ENCODE measurements at places on chromosomes 11 and 22.

DNA sequence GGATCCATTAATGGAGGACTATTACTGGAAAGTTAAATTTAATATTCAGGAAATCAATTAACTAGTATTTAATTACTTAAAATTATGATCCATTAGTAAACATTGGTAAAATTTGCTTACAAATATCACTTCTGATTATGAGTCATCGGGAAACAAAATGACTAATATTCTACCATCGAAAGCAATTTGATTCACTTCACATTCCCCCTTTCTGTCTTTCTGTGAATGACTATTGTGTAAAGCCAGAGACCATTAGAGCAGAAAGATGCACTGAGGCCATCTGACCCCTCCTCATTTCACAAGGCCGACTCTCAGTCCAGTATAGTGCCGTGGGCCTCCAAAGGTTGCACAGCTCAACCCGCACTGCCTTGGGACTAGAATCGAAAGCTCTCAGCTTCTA, 619.0 kb downstream of the OPCML start:
- DNase-seq = no peak

- no peak for DNase-seq
Observed at GRCh38 chr11:134125507-134125906, 56.6 kb downstream of the JAM3 start.

DNA sequence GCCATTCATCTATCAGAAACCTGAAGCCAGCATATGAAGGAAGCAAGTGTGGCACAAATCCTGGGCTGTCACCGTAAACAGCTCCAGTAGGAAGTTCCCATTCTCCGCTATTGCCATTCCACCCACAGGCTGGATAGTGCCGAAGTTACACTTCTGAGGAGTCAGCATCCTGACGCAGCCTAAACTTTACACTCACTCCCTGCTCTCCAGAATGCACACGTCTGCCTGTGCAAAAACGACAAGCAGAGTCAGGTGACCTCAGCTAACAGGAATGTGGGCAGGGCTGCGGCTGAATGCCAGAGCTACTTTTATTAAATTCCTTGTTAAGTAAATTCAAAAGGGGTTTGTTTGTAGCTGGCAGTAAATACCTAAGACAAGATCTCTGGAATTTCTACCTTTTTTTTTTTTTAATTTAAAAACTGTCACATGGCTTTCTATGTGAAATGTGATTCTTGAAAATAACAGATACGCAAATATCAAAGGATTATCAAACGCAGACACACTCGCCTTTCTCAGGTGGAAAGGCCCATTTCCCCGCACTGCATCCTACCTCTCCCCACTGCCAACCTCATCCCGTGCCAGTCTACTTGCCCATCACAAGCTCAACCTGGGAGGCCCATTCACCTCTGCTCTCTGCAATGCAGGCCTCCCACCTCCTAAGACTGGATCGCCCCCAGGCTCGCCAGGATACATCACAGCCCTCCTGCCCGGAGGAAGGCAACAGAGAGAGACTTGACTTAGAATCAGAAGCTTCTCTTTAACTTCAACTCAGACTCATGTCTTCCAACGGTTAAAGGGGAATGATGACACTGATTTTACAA, 33.5 kb downstream of the NFRKB start:
- DNase-seq = no peak

GRCh38 chr11:33560729-33561128, 139.9 kb downstream of the C11orf91 start:
- no peak for DNase-seq

- DNase-seq = no peak
Observed at GRCh38 chr11:16831316-16832192, 93.1 kb downstream of the C11orf58 start.

Data from stimulated activated CD4-positive, alpha-beta T cell treated with anti-CD3 and anti-CD28 coated beads, Interleukin-4, amount 100 ng/mL, for 4 hours (primary cell).